LNCaP clone FGC (cell line): ENCODE measurements at places on chromosomes 3 and 15.
A peak's percentile ranks its signal among the peaks of the same experiment; 100 is the strongest.

DNA sequence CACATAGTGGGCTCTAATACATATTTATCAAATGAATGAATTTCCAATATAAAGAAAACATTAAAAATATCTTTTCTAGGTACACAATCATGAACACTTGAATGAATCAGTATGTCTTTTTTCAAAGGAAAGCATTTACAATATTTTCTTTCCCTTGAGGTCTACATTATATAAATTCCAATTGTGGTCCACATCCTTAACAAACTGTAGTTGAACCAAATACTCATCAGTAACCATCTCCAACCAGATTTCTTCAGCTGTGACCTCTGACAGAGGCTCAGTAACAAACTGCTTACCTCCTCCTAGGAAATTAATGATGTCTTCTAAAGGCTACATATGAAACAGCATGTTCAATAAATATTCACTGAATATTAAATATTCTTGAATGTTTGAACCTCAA, 58.8 kb downstream of the CFAP20DC start:
- DNase-seq: no peak

GRCh38 chr3:116263842-116264545, 181.3 kb downstream of the LSAMP start:
- no peak for DNase-seq

DNA sequence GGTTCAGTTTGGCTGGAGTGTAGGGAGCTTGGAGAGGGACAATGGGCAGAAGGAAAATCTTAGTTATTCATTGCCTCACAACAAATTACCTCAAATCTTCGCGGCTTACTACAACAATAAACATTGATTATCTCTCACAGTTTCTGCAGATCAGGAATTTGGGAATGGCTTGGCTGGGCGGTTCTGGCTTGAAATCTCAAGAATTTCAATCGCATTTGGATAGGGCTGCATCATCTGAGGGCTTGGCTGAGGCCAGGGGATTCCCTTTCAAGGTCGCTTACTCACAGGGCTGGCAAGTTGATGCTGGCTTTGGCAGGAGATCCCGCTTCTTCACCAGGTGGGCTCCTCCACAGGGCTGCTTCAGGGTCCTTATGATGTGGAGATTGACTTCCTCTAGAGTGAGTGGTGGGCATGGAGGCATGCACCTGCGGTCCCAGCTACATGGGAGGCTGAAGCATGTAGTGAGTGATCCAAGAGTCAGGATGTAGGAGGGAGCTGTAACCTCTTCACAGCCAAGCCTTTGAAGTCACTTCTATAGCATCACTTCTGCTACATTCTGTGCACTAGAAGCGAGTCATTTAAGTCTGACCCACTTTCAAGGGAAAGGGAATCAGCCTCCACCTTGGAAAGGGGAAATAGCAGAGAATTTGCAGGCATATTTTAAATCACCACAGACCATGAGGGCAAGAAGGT, 63.1 kb downstream of the CDC25A start:
- no peak for DNase-seq

- no peak for DNase-seq
Observed at GRCh38 chr3:52633786-52634185, 51.9 kb downstream of the PBRM1 start.

DNA sequence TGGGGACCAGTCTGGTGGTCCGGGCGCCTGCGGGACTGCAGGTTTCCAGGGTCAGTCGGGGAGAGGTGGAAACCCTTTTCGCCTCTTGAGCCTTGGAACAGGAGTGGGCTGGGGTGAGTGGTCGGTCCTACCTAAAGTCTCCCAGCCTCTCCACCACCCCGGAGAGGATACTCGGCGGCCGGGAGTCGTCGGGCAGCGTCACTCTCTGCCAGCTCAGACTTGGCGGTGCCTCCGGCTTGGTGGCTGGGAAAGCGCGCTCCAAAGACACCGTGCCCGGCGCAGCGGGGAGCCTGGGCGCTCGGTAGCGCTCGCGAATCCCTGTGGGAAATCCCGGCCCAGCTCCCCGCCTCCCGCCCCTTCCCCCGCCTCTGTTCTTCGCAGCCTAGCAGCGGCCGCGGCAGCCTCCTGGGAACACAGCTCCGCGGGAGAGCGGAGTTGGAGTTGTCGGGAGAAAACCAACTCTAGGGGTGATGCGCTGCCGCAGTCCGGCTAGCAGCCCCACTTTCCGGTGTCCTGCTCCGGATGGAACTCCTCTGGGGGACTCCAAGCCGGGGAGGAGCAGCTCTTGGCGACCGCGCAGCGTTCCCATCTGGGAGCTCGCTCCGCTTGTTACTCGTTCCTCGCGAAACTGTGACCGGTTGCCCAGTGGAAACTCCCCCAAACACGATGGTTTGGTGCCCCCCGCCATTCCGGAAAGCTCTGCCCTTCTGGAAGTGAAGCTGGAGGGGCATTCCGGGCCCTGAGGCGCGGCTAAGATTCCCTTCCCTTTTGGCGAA, 1.4 kb downstream of the EPHB1 start:
- DNase-seq: no peak

- DNase-seq: no peak
Observed at GRCh38 chr3:10389995-10390394, 69.1 kb upstream of the SEC13 start.

GRCh38 chr3:4758249-4758860, 220.9 kb upstream of the BHLHE40 start:
- DNase-seq: no peak

DNA sequence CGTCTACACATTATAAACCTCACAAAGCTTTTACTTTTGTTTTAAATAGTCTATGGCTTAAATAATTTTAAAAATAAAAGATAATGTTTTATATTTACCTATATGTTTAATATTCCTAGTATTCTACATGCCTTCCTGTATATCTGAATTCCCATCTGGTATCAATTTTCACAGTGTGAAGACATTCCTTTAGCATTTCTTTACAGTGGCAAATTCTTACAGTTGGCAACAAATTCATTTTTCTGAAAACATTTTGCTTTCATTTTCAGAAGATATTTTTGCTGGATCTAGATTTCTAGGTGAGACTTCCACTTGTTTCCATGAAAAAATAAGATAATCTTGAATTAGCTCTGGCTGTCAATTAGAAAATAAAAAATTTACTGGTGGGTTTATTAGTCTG, 471.4 kb upstream of the NAALADL2 start:
- no peak for DNase-seq

DNA sequence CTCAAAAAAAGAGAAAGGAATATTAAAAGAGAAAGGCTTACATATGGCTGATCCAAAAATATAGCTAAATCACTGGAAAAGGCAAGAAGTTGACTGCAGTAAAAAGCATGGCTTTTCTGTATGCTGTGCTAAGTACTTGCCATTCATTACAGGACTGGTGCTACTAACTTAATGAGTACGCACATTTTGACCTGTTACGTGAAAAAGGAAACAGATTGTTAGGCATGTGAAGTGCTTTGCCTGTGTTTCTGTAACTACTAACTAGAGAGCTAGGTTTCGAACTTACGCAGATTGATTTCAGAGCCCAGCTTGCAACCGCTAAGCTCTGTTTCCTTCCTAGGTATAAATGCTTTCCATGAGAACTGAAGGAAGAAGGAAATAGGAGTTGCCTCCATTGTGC, 2.8 kb downstream of the TRNT1 start:
- DNase-seq: no peak

- no peak for DNase-seq
Observed at GRCh38 chr3:71763426-71763825, 9.8 kb downstream of the GPR27 start.

DNA sequence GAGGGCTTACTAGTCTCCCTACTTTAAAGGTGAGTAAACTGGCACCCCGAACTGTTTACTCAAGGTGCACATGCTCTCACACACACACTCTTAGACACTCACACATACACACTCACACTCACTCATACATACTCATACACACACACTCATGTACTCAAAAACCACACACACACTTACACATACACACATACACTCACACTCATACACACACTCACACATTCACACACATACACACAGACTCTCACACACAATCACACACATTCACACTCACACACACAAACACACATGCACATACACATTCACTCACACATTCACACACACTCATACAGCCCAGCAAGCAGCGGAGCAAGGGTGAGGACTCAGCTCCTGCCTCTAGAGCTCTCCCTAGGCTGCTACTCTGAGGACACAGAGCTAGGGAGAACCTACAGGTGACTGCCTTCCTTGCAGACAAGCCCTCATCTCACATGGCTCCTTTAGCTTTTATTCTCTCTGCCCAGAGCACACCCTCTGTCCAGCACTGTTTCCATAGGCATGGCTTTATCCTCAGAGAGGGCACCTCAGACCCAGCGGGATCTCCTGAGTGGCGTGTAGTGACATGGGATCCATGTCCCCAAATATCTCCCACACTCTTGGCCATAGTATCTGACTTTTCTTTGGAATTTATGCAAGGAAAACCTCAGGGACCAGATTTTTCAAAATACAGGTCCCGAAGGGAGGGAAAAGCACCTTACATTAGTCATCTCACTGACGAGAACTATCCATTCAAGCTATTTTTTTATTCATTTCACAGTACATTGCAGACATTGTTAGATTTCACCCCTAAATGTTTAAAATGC, 26.2 kb upstream of the ATG7 start:
- no peak for DNase-seq

GRCh38 chr3:48739617-48739954, 22.6 kb upstream of the IP6K2 start:
- no peak for DNase-seq

- no peak for DNase-seq
Observed at GRCh38 chr15:52095597-52096262, 16.8 kb downstream of the BCL2L10 start.

GRCh38 chr3:128425142-128425845, 41.4 kb downstream of the DNAJB8 start:
- no peak for DNase-seq

GRCh38 chr3:182148360-182148759, 436.6 kb downstream of the SOX2 start:
- DNase-seq: no peak

GRCh38 chr3:14391033-14391432, 11.4 kb upstream of the SLC6A6 start:
- DNase-seq: no peak

DNA sequence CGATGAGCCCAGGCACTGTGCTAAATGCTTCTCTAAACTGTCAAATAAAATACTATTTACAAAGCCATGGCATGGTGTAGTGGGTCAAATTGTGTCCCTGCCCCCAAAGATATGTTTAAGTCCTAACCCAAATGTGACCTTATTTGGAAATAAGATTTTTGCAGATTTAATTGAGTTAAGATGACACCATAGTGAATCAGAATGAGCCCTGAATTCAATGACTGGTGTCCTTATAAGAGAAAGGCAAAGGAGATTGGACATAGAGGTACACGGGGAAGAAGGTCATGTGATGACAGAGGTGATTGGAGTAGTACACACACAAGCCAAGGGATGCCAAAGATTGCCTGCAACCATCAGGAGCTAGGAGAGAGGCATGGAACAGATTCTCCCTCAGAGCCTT, 121.6 kb upstream of the VEPH1 start:
- no peak for DNase-seq

- no peak for DNase-seq
Observed at GRCh38 chr3:196987022-196987421, 18.4 kb upstream of the PIGZ start.

GRCh38 chr15:100715571-100716455, 113.4 kb downstream of the ASB7 start:
- DNase-seq: no peak

DNA sequence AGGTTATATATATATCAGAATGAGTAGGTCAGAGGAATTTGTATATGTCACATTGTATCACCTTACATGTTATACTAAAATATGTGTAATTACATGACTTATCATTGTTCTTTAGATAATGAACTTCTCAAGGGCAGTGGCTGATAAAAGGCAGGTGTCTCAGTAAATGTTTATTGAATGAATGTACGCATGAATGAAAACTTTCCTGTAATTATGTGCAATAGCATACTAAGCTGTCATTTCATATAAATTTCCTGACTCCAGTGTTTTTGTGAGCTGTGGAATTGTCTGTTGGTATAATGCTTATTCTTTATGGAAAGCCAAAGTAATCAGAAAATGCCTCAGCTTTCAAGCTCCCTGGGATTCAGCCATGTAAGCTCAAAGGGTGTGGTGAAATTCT, 4.2 kb downstream of the TBC1D23 start:
- no peak for DNase-seq

GRCh38 chr15:82047453-82048400, 1.9 kb upstream of the MEX3B start:
- DNase-seq: no peak

GRCh38 chr3:55558316-55558715, 71.2 kb upstream of the WNT5A start:
- no peak for DNase-seq

- no peak for DNase-seq
Observed at GRCh38 chr15:66109826-66110225, 143.7 kb downstream of the MEGF11 start.

DNA sequence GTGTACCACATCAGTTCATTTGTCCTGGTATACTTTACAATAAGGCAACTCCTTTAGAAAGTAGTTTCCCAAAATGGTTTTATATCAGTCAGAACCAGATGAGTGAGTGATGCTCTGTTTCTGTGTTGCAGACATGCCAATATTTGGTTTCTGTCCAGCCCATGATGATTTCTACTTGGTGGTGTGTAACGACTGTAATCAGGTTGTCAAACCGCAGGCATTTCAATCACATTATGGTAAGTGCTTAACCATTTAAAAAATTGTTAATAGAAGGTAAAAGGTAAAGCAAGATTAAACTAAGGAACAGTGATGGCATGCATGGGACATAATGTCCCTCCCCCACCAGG, 40.0 kb upstream of the SCAANT1 start:
- DNase-seq: no peak

- DNase-seq: no peak
Observed at GRCh38 chr15:85630311-85630710, 164.4 kb downstream of the KLHL25 start.

GRCh38 chr15:47364230-47365141, 352.8 kb upstream of the SEMA6D start:
- no peak for DNase-seq

- peak; percentile 34 for DNase-seq
Observed at GRCh38 chr3:48466386-48467109, 20.0 kb downstream of the ATRIP start.

DNA sequence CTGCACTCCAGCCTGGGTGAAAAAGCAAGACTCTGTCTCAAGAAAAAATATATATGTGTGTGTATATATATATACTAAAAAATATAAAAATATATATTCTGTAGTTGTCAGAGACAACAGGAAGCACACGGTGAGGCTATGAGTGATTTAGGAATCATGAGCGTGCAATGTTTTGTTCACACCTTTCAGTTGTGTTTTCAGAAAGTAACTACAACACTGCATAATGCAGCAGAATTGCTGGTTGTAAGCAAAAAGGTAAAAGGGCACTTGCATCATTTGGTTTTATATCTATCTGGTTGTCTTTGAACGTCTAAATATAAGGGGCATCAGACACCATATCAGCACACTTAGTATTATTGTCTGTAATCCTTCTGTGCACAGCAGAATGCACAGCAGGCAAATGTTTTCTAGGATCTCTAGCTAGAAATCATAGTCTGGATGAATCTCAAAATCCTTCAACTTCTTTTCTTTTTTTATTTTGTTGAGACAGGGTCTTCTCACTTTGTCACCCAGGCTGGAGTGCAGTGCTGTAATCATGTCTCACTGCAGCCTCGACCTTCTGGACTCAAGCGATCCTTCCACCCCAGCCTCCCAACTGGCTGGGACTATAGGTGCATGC, 44.8 kb downstream of the CCR3 start:
- DNase-seq: no peak

GRCh38 chr3:71035314-71035713, 548.2 kb downstream of the FOXP1 start:
- DNase-seq: peak; percentile 93
